ENCODE measurements at places on chromosomes 6 and 20.
A peak's percentile ranks its signal among the peaks of the same experiment; 100 is the strongest.

- DNase-seq, result no peak
These were observed 13.4 kb upstream of the MYO6 start for GRCh38 chr6:75735491-75736186.

DNA sequence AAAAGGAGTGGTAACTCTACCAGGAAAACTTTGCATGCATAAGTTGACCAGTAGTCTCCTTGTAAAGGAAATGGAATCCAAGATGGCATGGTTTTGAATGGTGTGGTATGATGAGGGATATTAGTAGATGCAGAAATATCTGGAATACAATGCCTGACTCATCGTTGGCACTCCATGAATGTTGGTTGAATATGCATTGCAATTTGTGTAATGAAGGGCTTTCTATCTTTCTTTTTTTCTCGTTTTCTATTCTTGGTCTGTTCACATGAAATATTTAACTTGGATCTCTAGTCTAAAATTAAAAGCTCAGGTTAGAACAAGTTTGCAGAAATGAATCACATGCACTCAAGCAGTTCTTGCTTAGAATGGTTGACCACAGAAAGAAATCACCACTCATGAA is 277.3 kb upstream of the PRND start:
- no peak for DNase-seq

- no peak for DNase-seq
These were observed 38.3 kb downstream of the BCL2L1 start for GRCh38 chr20:31684153-31685015.

- no peak for DNase-seq
These were observed 64.7 kb downstream of the SASH1 start for GRCh38 chr6:148407372-148407771.

- no peak for DNase-seq
These were observed 12.0 kb downstream of the TASP1 start for GRCh38 chr20:13626724-13627123.

DNA sequence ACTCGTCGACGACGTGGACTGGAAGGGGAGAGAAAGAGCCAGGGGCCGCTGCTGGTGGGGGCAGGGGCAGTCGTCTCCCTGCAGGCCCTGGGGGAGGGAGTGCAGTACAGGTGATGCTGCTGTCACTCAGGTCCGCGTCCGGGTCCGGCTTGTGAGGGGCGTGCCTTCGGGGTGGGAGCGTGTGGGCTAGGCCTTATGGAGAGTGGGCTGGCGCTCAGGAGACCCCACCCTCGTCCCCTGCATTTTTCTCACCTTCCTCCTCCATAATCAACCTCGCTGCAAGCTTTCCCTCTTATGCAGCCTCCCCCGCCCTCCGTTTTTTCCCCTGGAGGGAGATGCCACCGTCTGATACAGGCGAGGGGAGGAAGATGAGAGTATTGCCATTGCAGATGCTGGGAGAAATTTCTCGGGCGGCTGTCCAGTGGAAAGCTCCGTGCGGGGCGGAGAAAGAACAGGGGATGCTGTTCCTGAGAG is 632 bp downstream of the PCMT1 start:
- peak; percentile 69 for DNase-seq

GRCh38 chr20:62583424-62583920 is 58.8 kb upstream of the SLCO4A1 start:
- DNase-seq, result no peak

DNA sequence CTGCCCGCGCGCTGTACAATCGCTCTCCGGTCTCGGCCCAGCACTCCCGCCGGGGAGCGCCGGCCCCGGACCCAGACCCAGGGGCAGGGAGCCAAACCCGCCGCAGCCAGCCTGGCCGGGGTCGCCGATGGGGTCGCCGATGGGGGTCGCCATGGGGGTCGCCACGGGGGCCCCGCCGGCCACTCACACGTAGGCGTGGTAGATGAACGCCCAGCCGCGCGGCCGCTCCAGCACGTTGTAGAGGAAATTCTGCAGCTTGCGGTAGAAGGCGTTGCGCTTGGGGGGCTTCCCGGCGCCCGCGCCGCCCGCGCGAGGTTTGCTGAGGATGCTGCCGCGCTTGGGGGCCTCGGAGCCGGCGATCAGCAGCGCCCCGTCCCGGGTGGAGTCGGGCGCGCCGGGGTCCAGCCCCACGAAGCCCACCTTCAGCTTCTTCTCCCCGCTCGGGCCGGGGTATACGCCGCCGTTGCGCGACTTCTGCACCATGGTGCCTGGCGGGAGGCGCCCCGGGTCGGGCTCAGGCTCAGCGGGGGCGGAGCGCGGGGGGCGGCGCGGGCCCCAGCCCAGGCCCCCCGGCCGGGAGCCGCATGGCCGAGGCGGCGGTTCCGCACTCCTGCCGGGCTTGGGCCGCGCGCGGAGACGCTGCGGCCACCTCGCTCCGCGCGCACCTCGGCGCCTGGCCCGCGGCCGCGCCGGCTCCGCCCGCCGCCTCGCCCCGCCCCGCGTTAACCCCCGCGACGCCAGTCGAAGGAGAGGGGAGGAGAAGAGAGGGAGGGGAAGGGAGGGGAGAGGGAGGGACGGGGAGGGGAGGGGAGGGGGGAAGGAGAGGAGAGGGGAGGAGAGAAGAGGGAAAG is at the start of gene KCNQ2:
KCNQ2 (minus strand) TSS at position 675 of the 851 bp plus-strand sequence; CDS start at position 483, 192 bp downstream.
- no peak for DNase-seq

DNA sequence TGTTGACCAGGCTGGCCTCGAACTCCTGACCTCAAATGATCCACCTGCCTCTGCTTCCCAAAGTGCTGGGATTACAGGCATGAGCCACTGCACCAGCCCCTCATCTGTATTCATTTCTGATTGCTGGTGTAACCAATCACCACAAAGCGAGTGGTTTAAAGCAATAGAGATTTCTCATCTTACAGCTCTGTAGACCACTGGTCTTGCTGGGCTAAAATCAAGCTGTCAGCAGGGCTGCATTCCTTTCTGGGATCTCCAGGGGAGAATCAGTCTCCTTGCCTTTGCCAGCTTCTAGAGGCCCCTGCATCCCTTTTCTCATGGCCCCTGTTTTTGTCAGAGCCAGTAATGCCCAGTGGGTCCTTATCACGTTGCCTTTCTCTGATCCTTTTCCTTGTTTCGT is 49.9 kb upstream of the PMEPA1 start:
- no peak for DNase-seq

- DNase-seq, result no peak
These were observed 29.4 kb upstream of the SRF start for GRCh38 chr6:43141644-43142043.

DNA sequence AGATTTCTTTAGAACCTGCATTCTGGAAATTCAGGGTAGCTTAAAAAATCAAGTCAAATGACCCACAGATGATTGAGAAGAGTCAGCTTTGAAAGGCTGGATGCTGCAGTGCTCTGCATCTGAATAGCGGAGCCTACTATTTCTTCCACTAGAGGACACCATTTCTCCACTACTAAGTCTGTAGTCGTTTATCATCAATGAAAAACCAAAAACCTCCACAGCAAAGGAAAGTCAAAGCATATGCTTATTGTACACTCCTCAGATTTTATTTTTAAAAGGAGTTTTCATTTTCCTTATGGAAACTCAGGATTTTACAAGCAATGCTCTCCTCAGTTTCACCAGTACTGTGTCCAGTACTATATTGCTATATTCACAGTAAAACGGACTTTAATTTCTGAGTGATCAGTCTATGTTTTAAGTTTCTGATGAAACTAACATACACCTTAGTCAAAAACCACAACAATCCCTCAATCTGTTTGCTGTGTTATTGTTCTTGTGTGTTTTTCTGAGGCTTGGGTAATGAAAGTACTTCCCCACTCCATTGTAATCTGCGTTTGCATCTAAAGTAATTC is 50.5 kb upstream of the ENPP5 start:
- no peak for DNase-seq

- DNase-seq, result no peak
These were observed 28.1 kb downstream of the RIPOR3 start for GRCh38 chr20:50663095-50663821.

DNA sequence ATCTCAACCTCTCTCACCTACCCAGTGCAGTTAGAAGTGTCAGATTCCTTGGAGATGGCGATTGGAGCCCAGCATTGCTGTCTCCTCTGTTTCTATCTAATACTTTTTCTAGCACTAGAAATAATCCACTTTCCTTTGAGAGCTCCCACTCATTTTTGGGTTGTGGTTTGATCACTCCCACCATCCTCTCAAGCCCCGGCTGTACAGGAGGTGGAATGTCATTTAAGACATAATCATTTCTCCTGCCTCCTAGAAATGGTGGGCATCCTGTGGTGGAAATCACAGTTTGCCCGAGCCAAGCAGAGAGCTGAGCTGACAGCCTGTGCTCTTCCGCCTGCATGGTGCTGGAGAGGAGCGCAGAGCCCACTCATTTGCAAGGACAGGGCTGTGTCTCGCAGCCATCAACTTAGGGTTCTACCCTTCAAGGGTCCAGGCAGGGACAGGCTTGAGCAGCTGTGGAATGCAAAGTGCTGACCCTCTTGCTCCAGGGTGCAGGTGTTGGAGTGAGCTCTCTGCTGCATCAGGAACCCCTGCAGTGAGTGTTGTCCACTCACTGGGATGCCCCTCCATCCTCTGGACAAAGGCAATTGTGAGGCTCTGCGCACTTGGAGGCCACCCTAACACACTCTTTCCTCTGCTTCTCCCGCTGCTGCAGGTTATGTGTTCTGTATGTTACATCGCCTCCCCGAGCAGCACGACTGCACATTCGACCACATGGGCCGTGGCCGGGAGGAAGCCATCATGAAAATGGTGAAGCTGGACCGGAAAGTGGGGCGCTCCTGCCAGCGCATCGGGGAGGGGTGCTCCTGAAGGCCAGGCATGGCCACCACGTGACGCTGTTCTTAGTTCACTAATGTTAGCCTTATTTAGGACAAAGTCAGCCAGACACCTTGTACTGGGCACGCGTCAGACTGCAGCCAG is 332.3 kb downstream of the ZFAND3 start:
- DNase-seq, result no peak

- DNase-seq, result no peak
These were observed 339.2 kb downstream of the FOXA2 start for GRCh38 chr20:22245139-22245538.

DNA sequence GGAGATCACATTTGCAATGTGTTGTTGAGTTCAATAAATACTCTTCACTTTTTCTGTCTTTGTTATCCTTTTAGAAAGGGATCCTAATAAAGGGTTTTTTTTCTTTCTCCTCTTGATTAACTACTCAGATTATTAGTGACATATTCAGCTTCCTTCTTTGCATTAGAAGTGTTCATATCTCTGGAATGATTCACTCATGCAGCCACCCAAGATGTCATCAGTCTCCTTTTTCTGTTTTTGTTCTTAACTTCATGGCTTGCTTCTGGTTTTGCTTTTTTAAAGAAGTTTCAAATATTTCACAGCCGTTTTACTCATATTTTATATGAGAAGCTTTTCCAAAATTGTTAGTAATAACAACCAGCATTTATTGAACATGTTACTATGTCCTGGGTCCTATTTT is 187.6 kb downstream of the TMEM242 start:
- DNase-seq, result no peak

GRCh38 chr6:100460650-100461204 is 4.0 kb downstream of the SIM1 start:
- DNase-seq, result no peak

- DNase-seq, result no peak
These were observed 35.9 kb downstream of the SAMD5 start for GRCh38 chr6:147544420-147544819.

GRCh38 chr6:1129131-1129530 is 182.8 kb upstream of the FOXQ1 start:
- no peak for DNase-seq

DNA sequence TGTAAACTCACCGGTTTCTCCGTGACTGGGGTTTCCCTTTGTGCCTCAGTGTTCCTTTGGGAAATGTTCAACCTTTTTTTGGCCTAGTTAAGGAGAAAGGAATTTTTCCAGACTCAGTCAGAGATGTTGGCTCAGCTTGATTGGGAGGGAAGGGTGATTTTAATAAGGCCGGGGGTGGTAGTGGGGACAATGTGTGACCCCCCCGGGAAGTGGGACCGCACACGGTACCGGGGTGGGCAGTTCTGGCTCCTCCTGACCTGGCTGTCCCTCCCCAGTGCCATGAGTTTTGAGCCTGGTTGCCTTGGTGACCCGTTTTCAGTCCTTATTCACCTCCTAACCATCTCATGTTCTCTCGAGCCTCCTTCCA is 132.7 kb downstream of the SNX5 start:
- DNase-seq, result no peak

- DNase-seq, result peak; percentile 33
These were observed 35.9 kb upstream of the MYB start for GRCh38 chr6:135145063-135145800.

DNA sequence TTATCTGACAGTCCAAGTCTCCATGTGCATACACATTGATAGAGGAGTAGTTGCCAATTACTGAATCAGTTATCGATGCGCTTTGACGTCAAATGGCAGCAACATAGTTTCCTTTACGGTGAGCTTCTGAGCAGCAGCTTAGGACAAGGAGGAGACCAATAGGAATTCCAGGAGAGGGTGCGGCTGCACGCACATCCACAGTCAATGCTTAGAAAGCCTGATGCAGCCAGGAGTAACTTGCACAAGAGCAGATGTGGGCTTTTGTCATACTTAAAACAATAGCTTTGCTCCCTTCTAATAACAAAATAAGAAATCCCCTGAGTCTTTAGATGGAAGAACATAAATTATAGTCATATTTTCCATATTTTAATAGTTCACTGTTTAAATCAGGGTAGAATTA is 442.1 kb downstream of the BCKDHB start:
- no peak for DNase-seq

Measured in colonic mucosa (tissue), 4 donors.